ENCODE measurements at places on chromosomes 2 and 18.

DNA sequence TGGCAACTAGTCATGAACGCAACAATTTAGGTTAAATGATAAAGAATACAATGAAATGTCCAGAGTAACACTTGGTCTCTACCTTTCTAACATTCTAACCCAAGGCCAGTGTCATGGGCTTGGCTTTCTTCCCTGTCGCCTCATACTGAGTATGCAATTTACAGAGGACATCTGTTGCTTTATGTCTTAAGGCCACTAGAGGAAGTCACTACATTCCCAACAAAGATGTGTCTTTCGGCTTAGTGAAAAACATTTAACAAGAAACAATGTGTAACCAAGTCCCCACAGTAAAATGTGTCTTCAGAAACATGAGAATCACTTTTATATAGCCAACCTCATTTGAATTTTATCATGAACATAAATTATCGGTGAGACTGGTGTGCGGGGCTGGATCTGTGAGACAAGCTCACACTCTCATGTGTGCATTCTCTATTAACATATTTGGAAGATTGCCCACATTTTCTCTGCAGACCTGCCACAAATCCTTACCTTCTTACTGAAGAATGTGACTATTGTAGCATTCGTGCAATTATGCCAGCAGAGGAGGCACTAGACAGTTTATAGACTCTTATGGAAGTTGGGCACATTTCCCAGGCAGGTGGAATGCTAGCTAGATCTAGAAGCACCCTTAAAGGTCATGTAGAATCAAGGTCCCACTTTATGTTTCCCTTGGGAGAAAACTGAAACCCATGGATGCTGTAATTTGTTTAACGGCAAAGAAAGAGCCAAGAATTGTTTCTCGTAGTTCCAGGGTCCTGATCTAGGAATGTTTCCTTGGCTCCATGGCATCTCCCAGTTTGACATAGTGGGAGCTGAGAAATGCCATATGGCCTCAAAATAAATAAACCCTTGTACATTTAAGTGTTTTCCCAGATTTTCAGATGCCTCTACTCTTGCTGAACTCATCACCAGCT is 101.8 kb downstream of the CD226 start:
- no peak for DNase-seq

GRCh38 chr2:85183479-85183878 is 50.3 kb downstream of the TCF7L1 start:
- DNase-seq: no peak

DNA sequence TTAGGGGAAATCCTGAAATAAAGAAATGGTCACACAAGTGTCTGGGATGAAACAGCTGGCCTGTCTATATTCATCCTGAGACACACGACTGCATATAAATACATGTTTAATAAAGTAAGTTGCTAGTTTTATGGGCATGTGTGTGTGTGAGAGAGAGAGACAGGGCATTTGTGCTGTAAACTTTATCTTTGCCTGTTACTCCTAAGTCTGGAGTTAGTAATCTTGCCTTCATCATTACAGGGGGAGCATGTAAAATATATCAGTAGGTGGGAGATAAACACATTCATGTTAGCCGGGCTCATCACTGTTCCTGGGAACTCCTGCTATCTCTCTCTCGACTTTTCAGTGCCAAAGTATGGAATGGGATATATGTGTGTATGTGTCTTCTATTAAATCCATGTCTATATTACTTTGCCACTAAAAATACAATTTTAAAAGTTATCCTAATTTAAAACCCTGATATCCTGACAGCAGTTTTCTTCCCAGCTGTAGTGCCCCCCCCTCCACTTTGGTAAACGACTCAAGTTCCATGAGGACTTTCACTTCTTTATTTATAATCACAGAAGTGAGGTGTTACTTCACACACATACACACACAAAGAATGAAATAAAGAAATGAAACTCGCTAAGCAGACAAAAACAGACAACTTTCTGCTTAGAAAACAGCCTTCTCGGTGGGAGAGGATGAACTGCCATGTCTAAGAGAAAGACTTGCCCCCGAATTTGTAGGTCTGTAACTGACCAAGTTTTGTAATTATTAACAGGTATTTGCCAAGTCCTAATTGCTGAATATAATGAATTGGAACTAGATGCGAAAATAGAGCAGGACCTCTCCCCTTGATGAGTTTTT is 947 bp downstream of the ZEB2 start:
- DNase-seq: no peak

DNA sequence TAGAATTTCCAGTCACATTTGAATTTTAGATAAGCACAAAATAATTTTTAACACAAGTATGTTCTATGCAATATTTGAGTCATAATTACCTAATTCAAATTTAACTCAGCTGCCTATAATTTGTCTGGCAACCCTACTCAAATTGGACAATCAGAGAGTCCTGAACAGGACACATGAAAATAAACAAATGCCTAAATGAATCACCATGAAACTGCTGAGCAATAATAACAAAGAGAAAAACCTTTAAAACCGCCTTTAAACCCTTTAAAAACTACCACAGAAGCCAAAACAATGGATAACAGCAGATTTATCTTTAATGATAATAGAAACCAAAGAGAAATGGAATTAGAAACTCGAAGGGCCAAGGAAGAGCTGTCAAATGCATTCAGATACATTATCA is 39.5 kb downstream of the ARL4C start:
- DNase-seq: no peak

GRCh38 chr2:96891591-96892333 is 21.9 kb upstream of the SEMA4C start:
- DNase-seq: no peak

DNA sequence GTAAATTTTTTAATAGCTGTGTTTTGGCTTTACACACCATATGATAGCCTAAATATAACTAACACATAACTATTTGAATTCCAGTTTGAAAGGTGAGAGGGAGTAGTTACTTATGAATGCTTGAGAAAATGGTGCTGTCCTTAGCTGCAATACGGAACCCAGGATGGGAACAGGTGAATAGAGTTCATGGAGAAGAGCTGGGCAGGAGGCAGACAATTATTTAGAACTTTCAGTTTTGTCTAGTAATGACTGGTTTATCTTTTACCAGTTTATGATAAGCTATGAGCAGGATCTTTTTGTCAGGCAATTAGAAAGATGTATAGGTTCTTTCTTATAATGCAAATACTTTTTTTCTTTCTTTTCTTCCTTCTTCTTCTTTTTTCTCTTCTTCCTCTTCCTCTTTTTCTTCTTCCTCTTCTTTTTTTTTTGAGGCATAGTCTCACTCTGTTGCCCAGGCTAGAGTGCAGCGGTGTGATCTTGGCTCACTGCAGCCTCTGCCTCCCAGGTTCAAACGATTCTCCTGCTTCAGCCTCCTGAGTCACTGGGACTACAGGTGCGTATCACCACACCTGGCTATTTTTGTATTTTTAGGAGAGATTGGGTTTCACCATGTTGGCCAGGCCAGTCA is 25.9 kb downstream of the UBR3 start:
- DNase-seq: no peak

DNA sequence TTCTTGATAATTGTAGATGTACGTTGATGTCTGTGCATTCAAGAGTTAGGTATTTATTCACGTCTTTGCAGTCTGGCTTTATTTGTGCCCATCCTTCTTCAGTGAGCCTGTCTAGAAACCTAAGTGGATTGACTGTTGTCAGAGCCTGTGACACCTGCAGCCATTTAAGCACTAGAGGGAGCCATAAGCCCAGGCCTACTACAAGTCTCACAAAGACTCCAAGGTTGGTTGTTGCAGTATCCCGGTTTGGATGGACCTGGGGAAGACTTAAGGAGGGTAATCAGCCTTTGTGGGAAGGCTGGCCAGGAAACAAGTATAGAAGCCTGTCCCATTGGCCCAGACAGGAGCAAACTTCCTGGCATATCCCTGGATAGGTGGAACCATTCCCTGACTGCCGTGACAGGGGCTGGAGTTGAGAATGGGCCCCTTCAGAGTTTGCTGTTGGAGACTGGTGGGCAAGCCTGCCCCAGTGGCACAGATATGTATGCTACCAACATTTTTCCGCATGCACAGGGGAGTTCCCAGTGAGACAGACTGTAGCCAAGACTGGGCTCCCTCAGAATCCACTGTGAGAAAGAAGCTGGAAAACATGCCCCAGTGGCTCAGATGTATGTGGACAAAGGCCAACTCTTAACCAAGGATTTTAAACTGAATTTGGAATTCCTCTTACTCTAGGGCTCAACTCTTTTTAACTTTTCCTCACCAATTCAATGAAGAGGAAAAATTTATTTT is 9.3 kb upstream of the LRRC30 start:
- no peak for DNase-seq

DNA sequence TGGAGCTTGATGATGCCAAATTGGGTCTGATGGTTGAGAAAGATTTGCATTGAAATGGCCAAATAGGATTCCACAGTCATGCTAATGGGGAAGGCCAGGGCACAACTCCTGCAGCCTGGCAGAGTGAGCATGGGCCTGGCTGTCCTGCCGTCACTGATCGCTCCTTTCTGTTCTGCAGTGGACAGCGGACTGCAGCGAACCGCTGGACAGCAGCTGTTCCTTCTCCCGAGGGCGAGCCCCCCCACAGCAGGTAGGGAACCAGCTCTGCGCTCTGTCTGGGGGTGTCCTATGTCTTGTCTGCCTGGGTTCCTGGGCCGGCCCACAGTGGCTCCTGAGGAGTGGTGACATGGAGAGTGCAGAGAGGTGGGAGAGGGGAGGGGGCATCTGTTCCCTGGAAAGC is 97.6 kb downstream of the CTIF start:
- DNase-seq: no peak

DNA sequence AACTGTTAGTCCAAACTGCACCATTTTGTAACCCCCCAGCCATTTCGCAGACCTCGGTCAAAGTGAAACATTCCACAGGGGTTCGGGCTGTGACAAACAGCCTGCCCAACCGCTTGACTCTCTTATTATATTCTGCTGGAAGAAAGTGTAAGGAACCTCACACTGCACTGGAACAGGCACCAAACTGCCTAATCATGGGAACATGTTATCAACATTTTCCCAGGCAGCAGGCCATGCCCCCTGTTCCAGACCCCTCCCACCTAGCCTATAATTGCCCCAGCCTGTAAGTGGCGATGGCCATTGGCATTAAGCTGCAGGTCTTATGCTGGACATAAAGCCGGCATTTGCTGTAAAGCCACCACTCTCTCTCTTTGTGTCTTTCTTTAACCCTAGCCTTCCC is 16.9 kb downstream of the LYG2 start:
- DNase-seq: no peak

DNA sequence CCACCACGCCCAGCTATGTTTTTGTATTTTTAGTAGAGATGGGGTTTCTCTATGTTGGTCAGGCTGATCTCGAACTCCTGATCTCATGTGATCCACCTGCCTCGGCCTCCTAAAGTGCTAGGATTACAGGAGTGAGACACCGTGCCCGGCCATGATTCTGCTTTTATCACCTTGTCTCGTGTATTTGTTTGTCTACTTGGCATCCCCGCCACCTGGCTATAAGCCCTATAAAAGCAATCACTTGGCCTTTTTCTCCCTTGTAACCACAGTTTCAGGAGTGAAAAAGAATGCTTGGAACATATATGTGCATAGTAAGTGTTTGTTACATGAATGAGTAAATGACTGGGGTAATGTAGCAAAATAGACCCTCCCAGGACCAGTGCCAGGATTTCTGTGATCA is 77.5 kb upstream of the PAPOLG start:
- DNase-seq: no peak

GRCh38 chr2:219541611-219542180 is 1.9 kb downstream of the CHPF start:
- peak; percentile 63 for DNase-seq

DNA sequence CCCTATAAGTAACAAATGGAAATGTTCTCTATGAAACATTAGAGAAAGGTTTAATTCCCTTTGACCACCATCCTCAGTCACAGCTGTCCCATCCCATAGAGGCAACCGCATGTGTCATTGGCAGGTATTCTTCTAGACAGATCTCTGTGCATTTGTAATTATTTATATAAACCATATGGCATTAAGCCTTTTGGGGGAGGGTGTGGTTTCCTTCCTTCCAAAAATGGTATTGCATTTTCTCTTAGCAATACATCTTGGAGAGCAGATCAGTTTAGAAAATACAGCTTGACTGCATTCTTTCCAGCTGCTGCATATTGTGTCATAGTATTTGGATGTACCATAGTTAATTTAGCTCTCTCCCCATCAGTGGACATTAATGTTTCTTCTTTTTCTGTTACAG is 57.7 kb downstream of the LCLAT1 start:
- DNase-seq: no peak

- no peak for DNase-seq
These were observed 83.0 kb downstream of the TSHZ1 start for GRCh38 chr18:75293591-75293990.

GRCh38 chr2:17271416-17271815 is 246.8 kb downstream of the RAD51AP2 start:
- no peak for DNase-seq

- DNase-seq: no peak
These were observed 199.6 kb downstream of the BCL11A start for GRCh38 chr2:60353863-60354262.

- no peak for DNase-seq
These were observed 23.4 kb downstream of the NEMP2 start for GRCh38 chr2:190511104-190511503.

DNA sequence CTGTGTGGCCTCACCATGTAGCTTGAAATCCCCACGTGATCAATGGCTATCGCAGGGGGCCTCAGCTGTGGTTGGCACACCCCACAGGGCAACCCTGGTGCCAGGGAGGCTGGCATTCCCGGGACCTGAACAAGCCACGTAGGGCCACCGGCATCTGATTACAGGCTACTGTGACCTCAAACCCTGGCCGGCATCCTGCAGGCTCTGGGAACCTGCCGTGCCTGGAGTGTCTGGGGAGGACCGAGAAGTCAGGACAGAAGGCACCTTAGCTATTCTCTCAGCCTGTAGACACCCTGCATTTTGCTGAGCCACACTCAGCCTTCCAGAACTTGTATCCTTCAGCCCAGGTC is 213.0 kb downstream of the GLI2 start:
- DNase-seq: no peak

DNA sequence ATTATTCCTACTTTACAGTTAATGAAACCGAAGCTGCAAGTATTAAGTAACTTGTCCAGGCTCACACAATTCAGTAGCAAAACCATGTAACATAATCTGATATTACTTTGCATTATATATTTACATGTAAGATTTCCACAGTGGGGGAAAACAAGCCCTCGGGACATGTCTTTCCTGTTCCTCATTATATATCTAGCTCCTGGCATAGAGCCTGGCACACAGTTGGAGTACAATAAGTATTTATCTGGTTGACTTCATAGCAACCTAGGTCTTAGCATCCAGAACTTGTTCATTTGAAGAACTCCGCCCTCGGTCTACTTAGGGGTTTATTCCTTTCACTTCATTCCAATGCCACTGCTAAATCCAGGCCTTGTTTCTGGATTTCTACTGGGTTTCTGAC is 1.6 kb upstream of the RBM45 start:
- DNase-seq: no peak
